ENCODE measurements at places on chromosomes 12 and 14.

GRCh38 chr14:92506231-92506630 is 7.3 kb upstream of the RIN3 start:
- no peak for DNase-seq

GRCh38 chr12:18224745-18225144 is 36.6 kb upstream of the PIK3C2G start:
- DNase-seq = no peak

DNA sequence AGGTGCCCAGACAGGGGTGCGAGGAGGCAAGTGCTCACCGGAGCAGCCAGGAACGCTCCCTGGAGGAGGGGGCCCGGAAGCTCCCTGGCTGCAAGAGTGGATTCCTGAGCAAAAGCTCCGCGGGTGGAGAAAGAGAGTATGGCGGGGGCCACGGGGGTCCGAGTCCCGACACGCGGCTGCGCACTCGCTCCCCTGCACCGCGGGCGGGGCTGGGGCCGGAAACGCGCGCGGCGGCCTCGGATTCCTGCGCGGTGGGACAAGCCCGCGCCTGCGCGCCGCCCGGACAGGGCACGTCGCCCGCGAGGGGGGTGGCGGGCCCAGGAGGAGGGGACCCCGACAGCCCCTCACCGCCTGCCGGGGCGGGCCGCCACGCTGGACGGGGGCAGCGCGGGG is 27.8 kb upstream of the GPR132 start:
- DNase-seq = no peak

- no peak for DNase-seq
These were observed 95.4 kb downstream of the CCER1 start for GRCh38 chr12:90859591-90859990.

DNA sequence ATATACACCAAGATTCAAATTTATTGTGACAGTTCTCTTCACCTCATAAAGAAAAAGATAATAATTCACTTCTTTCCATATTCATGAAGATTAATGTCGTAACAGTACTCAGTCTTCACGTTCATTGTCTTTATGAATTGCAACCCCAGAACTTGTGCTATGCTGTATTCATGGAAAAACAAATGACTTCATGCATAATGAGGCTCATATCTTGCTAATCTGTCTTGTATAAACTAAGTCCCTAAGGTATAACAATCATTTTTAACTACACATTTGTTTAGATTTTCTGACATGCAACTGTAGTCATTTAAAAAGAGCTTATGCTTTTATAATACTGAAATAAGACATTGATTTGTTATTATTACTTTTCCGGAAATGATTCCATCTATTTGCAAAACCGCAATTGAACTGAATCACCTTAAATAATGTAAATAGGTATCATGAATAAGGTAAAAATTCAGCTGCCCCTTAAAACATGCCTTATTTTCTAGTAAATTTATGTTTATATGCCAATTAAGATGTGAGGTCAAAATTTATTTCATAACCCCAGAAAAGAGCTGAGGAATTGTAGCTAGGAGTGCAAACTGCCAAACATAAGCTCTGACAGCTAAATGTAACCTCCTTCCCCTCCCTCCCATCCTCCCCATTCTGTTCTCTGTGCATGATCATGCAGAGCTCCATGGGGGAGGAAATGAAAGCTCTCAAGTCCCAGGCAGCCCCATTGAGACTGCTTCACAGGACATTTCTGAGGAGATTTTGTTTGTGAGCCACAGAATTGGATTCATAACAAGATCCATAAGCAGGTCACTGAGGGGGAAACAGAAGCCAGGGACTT is 301.6 kb downstream of the ATP23 start:
- no peak for DNase-seq

GRCh38 chr12:15152868-15153267 is 68.3 kb downstream of the RERG start:
- DNase-seq = no peak

DNA sequence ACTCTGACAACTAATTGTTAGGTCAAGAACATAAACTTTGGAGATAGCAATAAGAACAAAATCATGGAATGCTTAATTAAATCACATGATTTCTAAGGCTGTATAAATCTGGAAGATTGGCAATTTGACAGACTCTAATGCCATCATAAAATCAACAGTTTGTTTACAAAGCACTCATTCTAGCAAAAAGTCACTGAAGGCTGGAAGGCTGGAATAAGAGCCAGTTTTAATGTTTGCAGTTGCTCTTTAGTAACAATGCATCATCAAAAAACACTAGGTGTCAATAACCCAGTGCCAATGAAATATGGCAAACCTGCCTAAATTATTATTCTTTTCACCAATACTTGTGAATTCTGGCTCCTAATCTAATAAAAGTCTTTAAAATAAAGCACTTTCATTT is 65.0 kb downstream of the NUMB start:
- no peak for DNase-seq

GRCh38 chr12:123427036-123427769 is 9.3 kb downstream of the RILPL2 start:
- no peak for DNase-seq

GRCh38 chr14:75068294-75069120 is 934 bp upstream of the ZC2HC1C start:
- DNase-seq = no peak

DNA sequence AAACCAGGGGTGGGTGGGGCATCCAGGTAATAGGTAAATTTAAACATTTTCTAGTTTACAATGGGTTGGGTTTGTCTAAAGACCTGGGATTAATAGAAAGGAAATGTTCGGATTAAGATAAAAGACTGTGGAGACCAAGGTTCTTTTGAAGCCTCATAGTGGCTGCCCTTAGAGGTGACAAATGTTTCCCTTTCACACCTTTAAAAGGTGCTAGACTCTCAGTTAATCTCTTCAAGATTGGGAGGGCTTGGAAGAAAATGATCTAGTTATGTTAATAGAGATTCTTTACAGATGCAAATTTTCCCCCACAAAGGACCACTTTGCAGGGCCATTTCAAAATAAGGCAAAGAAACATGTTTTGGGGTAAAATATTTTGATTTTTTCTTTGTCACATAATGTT is 39.0 kb downstream of the TMTC2 start:
- no peak for DNase-seq
